ENCODE measurements at places on chromosomes 1 and 21.

DNA sequence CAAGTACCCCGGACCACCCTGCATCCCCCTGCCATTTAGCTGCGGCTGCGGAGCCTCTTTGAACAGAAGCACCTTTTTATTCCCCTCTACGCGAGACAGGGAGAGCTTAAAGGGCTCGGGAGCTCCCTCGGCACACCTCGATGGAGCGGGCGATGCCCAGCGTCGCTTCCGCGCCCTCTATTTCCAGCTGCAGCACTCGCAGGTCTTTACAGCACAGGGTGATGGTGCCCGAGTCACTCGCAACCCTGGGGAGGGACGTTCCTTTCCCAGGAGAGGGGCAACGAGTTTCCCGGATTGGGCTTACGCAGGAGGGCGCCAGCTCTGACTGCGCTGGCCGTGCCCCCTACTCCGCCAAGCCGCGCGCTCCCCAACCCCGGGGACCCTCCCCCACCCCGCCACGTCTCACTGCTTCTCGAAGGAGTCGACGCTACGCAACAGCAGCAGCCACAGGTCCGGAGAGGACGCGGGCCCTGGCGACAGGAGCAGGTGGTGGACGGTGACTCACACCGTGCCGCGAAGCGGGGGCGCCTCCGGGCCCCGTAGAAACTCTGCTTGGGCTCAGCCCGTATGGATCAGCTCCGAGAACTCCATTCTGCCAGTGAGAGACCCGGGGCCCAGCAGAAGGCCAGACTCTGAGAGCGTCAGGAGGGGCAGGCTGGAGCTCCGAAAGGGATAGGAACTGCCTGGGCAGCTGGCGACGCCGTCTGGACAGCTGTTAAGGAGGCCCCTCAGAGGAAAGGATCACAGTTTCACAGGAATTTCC, 5.8 kb upstream of the FAM167B start:
- no peak for DNase-seq

- no peak for DNase-seq
These were observed 893.4 kb upstream of the ADGRL4 start for GRCh38 chr1:79899914-79900313.

- DNase-seq = no peak
These were observed 70.5 kb downstream of the IGSF21 start for GRCh38 chr1:18178111-18178510.

GRCh38 chr1:204131978-204132377, 19.9 kb downstream of the ETNK2 start:
- no peak for DNase-seq

- DNase-seq = no peak
These were observed 56.0 kb downstream of the TTLL7 start for GRCh38 chr1:83942914-83943313.

DNA sequence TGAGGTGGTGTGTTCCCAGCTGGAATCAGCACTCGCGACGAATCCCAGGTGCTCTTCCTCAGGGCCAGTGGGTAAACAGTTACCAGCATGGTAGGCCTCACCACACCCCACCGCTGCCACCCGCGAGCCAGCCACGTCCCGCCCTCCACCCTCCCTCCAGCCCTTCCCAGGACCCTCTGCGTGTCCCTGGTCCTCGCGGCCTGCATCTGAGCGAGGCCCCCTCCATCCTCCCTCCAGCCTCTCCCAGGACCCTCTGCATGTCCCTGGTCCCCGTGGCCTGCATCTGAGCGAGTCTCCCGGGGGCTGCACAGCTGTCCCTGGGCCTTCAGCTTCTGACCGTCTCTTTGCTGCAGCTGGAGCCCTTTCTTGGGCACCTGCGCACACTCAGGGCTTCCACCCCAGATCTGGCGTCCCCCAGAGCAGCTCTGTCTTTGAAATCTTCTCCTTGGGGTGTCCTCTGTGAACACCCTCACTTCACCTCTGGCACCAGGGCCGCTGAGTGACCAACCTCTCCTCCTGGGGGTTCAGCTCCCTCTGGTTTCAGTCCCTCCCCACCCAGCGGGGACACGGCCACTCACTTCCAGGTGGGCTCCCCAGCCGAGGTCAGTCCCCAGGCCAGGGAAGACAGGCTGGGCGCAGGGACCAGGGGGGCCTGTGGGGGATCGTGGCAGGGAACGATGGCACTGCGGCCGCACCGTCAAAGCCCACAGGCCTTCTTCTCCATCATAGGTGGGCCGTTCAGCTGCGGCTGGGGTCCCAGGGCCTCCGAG, 57.8 kb upstream of the COL6A2 start:
- no peak for DNase-seq

- no peak for DNase-seq
These were observed 7.8 kb downstream of the C1orf162 start for GRCh38 chr1:111481387-111482221.

DNA sequence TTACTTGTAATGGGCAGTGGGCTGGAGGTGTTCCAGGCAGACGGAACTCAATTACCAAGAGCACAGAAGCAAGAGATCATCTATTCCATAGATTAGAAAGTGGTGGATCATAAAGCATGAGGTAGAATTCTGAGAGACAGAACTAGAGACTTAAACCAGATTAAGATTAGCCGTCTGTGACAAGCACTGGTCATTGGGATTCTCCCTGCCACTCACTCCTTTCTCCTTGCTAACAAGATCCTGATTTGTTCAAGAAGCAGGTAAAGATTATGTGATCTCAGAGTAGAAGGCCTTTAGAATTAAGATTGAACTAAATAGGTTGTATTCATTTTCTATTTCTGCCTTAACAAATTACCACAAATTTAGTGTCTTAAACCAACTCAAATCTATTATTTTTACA, 1.5 kb upstream of the HSPA13 start:
- DNase-seq = no peak

DNA sequence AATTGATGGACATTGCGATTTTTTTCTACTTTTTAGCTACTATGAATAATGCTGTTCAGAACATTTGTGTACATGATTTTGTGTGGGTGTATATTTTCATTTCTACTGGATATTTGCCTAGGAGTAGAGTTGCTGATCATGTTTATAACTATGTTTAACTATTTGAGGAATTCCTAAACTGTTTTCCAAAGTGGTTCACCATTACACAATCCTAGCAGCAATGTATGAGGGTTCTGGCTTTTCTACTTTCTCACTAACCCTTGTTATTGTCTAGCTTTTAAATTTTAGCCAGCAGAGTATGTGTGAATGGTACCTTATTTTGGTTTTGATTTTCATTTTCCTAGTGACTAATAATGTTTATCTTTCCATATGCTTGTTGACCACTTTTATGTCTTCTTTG, 86.2 kb downstream of the ATG4C start:
- DNase-seq = no peak

DNA sequence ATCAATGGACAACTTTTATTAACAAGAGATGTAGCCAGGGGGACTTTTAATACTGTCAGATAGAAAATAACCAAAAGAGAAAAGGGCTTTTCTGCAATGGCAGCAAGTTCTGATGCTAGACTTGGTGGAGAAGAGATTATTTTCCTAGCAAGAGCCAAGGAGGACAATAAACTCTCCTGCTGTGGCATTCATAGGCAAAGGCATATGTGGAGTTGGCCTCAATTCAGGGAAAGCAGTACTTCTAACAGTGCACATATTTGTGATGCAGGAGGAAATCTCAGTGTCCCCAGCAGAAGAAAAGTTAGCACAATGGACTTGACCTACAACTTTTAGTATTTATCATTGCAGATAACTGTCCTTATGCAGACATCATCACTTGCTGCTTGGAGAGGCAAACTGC, 75.1 kb upstream of the GRIK1 start:
- DNase-seq = no peak

DNA sequence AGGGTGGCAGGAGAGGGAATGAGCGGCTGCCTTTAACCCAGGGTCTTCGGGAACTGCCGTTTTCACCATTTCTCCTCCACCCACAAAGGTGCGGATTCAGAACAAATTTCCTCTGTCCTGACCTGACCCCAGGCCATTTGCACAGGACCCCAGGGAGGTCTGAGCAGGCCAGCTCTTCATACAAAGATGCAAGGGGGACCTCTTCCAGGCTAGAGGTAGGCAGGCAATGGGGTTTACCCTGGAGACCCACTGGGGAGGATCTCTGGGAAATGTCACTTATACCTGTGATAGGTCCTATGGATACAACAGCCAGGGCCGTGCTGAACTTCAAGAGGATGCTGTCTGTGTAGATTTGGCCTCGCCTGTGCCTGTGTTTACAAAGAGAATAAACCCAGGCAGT, 89.7 kb upstream of the VAMP3 start:
- no peak for DNase-seq

GRCh38 chr1:25593861-25594260, 22.7 kb upstream of the MAN1C1 start:
- no peak for DNase-seq

Data from NCI-H1417 treated with DMSO at 0.1 percent for 48 hours (cell line).